ENCODE measurements at places on chromosomes 16 and 17.
A peak's percentile ranks its signal among the peaks of the same experiment; 100 is the strongest.

GRCh38 chr16:66502020-66502913 lies 47.7 kb downstream of the TK2 start:
- no peak for DNase-seq

DNA sequence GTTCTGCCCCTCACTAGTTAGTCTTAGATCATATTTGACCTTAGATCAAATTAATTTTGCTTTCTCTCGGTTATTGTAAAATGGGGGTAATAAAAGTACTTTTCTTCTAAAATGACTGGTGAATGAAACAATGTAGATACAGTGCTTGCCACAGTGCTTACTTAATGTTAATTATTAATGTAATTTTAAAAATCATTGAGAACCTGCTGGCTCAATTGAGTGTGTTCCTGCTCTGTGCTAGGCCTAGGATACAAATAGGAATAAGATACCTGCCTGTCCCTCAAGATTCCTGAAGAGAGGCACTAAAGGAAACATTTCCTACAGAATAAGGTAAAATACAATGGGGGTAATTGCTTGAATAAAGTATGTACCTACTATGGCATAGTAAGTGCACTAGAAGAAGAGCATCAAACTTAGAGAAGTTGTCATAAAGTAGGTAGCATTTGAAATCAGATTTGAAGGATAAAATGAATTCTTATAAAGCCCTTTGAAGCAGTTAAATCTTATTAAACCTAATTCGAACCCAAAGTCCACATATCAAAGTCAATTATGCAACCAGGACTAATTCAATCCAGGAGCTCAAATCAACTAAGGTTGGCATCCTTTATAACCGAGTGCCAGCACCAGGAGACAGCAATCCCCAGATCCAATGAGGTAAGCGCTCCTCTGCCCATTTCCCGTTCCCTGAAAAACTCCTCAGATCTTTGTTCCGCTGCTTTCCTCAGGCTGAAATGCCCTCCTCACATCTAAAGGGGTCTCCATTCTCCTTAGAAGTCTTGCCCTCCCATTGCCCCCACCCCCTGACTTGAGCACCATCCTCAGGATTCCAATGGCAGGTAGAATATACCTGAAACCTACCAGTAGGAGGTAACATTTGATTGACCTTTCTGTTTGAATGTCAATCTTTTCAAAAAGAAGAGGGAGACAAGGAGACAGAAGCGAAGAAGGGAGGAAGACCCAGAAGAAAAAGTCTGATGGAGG lies 2.4 kb upstream of the MED13 start:
- DNase-seq, result no peak

DNA sequence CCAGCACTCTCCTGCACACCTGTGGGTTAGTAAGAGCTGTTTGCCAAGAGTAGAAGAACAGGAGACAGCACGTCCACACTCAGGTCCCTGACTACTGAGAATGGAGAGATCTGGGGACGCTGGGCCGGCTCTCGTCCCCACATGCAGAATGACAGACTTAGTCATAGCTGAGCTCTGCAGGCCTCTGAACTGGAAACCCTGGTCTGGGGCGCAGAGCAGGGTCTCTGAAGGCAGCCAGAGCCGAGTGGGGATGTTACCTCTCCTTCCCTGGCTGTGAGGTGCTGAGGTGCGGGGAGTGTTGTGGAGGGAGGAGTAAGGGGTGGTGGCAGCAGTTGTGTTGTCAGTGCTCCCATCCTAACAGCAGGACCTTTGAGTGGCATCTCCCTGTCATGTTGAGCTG lies 7.2 kb upstream of the JPT2 start:
- DNase-seq, result no peak

DNA sequence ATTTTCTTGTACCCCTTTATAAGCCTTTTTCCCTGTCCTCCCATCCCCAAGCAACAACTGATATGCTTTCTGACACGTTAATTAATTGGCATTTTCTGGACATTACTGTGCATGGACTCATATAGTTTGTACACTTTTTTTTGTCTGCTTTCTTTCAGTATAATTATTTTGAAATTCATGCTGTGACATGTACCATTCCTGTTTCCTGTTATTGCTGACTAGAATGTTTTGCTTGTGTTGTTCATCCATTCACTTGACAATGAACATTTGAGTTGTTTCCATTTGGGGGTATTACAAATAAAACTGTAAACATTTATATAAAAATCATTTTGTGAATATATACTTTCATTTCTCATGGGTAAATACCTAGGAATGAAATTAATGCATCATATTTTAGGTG lies 50.6 kb downstream of the RBBP6 start:
- DNase-seq, result no peak

GRCh38 chr16:78957317-78958100 lies 643.0 kb downstream of the MAF start:
- no peak for DNase-seq

DNA sequence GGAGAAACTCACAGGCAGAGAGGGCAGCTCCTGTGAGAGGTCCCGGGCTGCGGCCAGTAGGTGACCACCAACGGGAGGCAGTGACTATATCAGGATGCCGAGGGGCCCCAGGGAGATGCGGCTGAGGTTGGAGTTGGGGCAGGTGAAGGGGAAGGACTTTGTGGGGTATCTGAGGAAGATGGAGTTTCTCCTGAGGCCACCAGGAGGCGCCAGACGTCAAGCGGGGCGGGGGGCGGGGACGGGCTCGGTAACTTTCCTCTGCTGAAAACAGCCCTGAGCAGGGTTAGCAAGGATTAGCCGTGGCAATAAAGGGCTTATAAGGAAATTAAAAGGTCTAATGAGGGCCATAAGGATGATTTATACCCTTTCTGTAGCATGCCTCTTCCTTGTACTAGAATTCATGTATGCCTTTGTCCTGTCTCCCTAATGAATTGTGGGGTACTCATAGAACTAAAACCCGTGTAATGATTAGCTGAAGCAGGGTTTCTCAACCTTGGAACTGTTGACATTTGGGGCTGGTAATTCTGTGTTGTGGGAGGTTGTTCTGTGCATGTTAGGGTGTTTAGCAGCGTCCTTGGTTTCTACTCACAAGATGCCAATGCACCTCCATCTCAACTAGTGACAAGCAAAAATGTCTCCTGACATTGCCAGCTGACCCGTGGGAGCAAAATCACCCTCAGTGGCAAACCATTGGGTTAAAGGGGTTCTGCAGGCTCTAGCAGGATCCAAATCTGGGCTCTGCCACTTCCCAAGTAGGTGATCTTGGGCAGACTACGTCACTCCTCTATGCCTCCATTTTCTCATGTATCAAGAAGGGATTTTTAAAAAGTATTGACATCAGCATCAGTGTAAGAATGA lies 74.8 kb upstream of the GRIN2A start:
- peak; percentile 0 for DNase-seq

GRCh38 chr17:45428931-45429338 lies 3.7 kb downstream of the ARHGAP27 start:
- DNase-seq, result no peak

GRCh38 chr16:25707982-25708583 lies 16.3 kb downstream of the HS3ST4 start:
- DNase-seq, result no peak

GRCh38 chr17:59848778-59849177 lies 44.0 kb downstream of the TUBD1 start:
- no peak for DNase-seq

DNA sequence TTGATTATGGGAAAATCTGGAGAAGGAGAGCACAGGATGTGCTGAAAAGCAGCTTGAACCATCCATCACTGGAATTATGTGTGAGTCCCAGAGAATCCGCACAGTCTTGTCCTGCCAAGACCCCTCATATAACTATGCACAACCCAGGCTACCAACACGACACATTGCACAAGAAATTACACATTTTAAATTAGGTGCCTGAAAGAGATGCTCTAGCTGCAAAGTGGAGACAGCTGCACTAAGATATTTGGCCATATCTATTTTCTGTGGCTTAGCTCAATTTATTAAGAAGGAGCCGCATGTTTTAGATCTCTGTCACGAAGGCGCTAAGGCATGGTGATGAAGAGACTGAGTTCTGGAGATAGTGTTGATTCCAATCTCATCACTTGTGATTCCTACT lies 1308.4 kb downstream of the CDH8 start:
- peak; percentile 32 for DNase-seq

DNA sequence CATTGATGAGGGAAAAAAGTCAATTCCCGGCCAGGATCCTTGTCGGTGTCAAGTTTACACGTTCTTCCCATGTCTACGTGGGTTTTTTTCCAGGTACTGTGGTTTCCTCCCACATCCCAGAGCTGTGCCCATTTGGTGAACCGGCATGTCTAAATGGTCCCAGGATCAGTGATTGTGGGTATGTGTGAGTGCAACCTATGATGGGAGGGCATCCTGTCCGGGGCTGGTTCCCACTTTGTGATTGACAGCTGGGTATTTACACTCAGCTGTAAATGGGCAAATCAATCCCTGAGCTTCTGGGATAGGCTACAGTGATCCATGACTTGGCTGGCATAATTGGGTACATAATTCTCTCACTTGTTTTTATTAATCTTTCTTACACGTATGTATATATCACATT lies 91.2 kb upstream of the IRX6 start:
- no peak for DNase-seq

DNA sequence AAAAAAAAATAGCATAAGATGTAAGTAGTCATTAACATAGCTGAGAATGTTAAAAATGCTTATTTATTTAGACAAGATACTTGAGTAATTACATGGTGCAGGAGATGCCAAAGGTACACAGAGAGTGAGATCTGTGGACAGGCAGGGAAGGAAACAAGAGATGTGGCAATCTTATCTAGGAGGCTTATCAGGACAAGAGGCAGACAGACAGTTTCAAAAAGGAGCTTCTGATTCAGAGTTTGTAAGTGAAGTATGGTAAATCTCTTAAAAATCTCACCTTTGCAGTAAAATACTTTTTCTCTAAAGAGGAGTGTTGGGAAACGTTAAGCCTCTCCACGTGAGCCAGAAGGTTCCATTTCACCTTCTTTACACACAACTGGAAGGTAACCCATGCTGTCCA lies 19.9 kb upstream of the GHDC start:
- no peak for DNase-seq

- no peak for DNase-seq
Measured at GRCh38 chr17:70377654-70378053, 208.3 kb downstream of the KCNJ2 start.

- no peak for DNase-seq
Measured at GRCh38 chr16:73131156-73131862, 83.4 kb upstream of the ZFHX3 start.

GRCh38 chr17:4944163-4944553 lies 4.1 kb downstream of the RNF167 start:
- DNase-seq, result no peak

- DNase-seq, result peak; percentile 36
Measured at GRCh38 chr16:19898924-19899604, 14.4 kb upstream of the GPRC5B start.

DNA sequence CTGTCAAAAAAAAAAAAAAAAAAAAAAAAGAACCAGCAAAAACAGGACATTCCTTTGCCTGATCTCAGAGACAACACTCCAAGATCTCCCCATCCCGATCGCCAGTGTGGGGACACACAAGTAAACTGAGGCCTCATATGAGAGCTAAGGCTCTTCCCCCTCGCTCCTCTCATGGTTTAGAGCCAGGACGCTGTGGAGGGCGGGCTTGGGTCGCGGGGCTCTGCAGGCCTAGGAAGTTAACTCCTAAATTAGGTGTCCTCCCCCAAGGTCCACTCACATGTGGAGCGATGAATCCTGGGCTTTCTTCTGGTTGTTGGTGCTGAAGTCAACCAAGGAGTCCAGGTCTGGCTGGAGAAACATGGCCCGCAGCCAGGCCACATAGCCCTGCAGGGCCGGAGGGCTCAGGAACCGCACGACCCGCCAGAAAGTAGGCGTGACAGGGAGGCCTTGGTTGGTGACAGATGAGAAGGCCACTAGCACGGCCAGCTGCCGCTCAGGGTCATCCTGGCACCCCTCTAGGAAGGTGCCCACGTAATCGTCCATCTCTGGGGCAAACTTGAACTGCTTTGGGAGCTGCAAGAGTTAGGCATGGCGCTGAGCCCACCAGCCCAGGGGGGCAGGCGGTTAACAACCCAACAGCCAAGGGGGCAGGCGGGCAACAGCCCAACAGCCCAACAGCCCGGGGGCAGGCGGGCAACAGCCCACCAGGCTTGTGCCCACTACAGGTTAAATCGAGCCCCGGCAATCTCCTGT lies 5.2 kb downstream of the MYBBP1A start:
- DNase-seq, result no peak

GRCh38 chr16:68658341-68658973 lies 13.3 kb downstream of the CDH3 start:
- DNase-seq, result peak; percentile 85

GRCh38 chr17:77352996-77353395 lies 212.2 kb downstream of the SEC14L1 start:
- DNase-seq, result no peak

GRCh38 chr16:17446661-17447060 lies 24.1 kb downstream of the XYLT1 start:
- no peak for DNase-seq
